ENCODE measurements at places on chromosomes 7 and 10.

- DNase-seq, result no peak
These were observed 439.0 kb upstream of the ZMIZ1 start for GRCh38 chr10:78629773-78630172.

DNA sequence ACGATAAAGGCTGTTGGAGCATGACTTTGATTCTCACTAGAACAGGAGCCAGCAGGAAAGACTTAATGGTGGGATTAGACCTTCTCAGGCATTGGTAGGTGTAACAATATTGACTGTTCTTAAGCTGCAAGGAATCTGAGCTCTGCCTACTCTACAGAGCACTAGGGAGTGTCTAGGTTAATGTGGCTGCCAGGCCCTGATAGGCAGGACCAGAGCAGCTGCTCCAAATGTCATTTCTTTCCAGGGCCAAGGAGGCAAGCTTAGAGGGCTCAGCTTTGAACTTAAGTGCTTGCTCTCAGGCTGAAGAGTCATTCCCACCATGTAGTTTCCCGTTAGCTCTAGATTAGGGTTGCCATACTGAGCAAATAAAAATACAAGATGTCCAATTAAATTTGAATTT, 96.8 kb downstream of the RAB18 start:
- no peak for DNase-seq

DNA sequence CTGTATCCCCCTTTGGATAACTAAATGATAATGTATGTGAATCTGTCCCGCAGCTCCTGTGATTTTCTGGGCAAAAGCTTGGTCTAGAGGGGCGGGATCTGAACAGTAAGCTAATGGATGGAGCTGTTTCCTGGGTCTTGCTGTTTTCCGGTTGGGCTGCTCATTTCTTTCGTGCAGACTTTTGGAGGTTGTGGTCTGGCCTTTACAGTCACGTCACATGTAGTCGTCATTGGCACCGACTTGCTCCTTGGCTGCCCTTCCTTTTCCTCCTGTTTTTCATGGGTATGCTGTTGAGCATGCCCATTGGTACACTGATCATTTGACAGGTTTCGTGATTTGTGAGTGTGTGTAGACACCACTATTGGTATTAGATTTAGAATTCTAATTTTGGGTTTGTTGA, 2.0 kb downstream of the FBH1 start:
- no peak for DNase-seq

DNA sequence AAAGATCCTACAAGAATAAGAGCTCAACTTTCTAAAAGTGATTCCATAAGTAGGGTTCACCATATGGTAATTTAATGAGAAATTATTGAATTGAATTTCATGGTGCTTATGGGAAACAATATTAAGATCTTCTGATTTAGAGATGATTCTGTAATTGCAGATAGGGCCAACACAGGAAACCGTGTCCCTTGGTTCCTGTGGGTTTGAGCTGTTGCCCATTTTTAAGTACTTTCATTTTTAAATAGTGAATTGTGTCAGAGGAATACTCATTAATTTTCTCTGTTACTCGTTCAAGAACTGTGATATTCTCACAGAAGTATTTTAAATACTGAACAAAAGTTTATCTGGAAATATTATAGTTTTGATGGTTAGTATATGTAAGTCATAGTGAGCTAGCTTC, 129.2 kb downstream of the SRI start:
- DNase-seq, result no peak

- no peak for DNase-seq
These were observed 230.1 kb downstream of the ELFN1 start for GRCh38 chr7:1899951-1900762.

GRCh38 chr10:103476046-103476768, 2.8 kb downstream of the CALHM3 start:
- DNase-seq, result no peak

DNA sequence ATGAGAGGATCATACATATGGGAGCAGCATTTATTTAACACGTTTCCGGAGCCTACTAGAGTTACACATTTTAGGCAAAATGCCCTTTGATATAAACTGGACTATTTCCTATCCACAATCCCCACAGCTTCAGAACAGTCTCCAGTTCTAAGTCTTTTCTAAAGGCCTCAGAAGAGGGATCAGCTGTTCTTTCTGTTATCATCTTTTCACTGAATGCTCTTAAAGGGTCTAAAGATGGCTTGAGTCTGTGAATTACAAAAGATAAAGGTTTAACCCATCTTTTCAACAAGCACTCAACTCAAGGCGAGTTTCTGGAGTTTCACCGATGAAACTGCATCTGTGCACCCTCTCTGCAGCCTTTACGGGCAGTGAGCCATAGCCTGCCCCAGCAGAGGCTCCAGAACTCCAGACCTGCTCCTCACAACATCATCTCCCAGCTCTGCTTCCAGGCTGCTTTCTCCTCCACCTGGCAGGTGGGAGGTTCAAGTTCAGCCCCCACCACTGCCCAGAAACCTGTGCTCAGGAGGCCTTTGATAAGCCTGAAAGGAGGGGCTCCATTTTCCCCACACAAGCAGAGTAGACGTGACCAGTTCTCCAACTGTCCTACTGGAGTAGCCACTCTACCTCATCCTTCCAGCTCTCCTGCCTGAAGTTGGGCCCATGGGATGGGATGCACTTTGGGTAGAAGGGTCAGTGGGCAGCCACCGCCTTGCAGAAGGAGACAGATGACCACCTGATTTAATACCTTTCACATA, 53.4 kb downstream of the HSPA12A start:
- no peak for DNase-seq

DNA sequence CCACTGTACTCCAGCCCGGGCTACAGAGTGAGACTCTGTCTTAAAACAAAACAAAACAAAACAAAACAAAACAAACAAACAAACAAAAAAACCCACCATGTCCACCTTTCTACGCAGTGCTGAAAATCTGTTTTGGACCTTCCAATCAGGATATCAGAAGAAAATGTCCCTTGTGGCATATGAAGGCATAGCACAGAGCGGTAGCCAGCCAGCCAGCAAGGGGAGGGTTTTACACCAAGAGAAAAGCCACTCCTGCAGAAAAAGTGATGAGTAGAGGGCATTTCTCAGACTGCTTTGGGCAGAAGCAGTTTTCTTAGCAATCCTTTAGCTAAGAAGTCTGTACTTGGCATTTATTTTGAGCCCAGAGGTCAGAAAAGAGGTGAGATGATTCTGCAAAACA, 612.2 kb downstream of the TYW1 start:
- no peak for DNase-seq

DNA sequence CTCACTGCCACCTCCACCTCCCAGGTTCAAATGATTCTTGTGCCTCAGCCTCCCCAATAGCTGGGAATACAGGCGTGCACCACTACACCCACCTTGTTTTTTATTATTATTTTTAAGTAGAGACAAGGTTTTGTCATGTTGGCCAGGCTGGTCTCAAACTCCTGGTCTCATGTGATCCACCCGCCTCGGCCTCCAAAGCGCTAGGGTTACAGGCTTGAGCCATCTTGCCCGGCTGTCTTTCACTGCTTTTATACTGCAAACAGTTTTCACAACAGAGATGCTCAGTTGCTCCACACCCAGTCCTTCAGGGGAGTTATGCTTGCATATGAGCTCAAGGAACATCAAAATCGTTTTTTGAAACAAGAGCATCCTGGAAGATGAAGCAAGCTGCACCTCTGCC, 1.3 kb upstream of the PRR15 start:
- DNase-seq, result no peak

- no peak for DNase-seq
These were observed 4.3 kb upstream of the UCN3 start for GRCh38 chr10:5360318-5360915.

DNA sequence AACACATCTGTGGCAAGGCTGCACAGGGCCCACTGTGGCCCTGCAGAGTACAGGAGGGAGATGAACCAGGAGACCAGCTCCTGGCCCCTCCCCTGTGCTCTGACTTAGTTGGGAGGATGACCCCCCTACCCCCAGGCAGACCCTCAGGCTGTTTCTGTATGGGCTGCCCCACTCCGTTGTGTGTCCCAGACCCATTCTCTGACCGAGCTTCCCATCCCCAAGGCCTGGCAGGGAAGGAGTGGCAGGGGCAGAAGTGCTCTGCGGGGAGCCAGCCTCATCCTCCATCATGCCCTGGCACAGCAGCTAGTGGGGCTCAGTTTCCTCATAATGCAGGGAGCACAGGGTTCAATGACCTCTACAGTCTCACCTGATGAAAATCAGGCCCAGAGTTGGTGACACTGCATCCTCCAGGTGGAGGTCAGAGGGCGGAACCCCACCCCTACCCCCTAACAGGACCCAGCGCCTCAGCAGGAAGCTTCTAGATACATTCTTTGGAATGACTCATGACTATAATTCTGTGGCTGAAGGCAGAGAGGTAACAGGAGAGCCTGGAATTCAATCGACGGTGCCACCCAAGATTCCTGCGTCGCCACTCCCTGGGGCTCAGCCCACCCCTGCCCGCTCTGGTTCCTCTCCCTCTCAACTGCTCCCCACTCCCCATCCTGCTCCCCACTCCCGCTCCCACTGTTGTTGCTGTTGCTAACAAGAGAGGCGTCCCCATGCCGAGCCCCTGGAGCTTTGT, 18.2 kb downstream of the PODXL start:
- no peak for DNase-seq

- no peak for DNase-seq
These were observed 136.1 kb downstream of the ICA1 start for GRCh38 chr7:8125680-8126444.

DNA sequence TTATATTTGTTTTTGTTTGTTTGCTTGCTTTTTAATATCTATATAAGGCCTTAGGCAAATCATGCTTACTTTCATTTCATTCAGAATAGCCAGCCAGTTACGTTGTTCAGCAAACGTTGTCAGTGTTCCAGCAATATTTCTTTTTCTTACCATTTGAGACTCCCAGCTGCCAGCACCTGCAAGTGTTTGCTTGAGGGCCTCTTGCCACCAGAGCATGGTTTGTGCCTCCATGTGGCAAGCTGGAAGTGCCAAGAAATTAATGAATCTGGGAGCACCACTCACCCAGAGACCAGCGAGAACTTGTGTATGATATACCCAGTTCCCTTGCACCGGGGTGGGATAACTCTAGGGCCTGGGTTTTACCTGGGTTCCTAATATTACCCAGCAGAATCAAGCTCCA, 177.1 kb upstream of the CSTF2T start:
- no peak for DNase-seq

DNA sequence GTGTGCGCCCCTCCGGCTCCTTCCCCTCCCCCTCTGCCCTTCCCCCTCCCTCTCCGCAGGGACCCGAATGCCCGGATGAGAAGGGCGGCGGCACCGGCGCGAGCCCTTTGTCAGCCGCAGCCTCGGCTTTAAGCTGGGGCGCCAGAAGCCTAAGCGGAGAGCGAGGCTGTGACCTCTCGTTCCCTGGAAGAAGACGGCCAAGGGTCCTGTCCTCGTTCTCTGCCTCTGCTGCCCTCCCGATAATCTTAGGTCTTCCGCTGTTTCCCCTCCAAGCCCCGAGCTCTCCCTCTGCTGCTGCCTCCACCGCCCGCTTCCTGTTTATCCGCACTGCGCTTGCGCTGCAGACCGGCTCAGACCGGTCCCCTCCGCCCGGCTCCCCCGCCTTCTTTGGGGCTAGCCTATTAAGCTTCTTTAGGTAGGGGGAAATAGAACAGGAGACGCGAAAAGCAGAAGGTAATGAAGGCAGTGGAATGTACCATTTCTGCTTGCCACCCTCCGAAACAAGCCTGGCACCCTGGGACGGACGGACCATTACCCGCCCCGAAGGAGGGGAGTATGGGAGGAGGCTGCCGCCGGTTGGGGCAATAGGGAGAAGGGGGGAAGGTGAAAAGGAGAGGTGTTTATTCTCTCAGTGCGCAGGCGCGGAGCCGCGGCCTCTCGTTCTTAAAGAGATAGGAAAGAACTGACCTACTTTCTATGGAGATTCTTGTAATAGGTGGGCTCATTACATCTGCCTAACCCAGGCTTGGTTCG, at the start of gene OGA:
Gene OGA (minus strand): TSS at position 326 of the 753 bp plus-strand sequence. CDS start 422 bp downstream, outside the sequence.
- DNase-seq, result peak; percentile 91

DNA sequence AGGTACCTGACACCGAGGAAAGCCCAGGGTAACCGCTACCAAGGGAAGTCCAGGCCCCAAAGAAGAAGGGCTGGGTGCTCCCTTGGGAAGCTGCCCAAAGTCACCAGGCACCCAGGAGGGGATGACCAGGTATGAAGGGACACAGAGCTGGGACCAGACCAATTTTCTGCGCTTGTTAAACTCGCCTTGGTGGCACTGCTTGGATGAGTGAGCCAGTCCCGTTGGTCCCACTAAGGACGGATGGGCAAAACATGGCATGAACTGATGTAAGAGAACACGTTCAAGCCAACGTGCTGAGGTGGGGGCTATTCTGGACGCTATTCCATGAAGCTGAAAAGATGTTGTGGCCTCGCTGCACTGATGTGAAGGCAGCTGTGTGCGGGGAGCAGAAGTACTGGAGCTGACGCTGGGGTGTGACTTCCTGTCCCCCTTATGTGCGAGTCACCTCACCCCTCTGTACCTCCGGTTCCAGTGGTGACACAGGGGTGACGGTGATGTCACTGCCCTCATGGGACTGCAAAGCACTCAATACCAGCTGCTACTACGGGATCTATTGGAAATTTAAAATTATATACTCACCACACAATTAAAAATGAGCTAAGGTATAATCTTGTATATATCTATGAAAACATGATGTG, 73.6 kb downstream of the COBL start:
- DNase-seq, result no peak

- peak; percentile 24 for DNase-seq
These were observed 86.5 kb upstream of the NMT2 start for GRCh38 chr10:15254808-15255648.

DNA sequence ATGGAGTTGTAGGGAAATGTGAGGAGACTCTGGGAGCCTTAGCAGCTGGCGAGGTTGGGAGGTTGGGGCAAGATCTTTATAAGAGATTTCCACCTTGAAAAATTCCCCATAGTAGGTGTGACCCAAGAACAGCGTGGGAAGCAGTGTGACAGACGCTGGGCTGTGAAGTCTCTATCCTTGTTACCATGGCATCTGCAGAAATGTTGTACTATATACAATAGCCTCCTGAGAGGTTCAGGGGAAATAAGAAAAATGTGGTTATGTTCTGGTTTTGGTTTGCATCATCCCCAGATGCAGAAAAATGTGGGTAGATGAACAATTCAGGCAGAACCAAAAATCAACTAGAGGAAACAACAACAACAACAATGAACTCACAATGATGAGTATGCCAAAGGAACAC, 498.6 kb downstream of the SH2D4B start:
- DNase-seq, result no peak

Data from NCI-H2107 (cell line).